ENCODE measurements at places on chromosomes 4 and X.

DNA sequence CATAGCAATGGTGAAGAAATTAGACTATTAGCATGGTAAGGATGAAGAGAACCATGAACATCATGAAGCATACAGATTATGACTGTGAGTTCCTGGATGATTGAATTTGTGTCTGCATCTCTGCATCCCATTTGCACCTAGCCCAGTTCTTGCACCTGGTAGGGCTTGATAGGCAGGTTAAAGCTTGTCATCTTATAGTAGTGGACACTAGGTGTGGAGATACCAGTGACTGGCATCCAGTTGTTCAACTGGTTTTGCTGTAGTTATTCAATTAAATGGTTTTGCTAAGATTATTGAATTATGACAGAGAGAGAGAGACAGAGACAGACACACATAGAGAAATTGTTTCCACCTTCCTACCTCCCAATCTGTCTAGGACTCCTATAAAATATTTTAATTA, 5.0 kb downstream of the ADH7 start:
- no peak for DNase-seq

DNA sequence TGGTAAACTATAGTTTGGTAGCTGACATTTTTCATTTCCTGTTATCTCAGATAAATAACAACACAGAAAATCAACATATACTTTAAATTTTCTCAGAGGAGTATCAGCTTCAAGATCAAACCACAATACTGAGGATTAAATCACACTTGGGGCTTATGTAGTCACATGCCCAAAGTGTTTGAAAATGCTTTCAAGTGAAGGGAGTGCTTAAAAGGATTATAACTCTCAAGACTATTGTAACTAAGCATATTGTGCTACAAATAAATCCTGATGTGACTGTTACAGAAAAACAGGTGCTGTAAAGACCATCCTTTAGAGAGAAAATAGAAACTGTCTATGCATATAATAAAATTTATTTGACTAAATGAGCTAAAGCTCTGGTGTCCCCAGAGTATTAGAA, 887.6 kb downstream of the ADGRL3 start:
- DNase-seq = no peak

GRCh38 chr4:31124008-31124585, 403.9 kb downstream of the PCDH7 start:
- no peak for DNase-seq

DNA sequence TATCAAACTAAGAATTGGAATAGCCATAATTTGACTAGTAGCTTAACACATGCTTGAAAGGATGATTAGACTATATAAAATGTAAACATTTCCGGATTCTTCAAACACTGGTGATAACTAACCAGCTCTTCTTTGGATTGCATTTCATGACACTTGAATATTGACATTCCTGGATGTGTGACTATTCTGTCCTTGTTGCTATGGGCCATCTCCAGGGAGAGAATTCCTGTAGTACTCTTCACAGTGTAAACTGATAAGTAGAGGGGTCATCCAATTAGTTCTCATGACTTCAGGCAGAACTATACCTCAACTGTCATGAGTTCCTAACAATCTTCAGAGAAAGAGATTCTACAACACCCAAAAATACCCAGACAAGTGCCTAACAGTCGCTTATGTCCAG, 1026.7 kb upstream of the TENM3 start:
- DNase-seq = no peak

- peak; percentile 21 for DNase-seq
Observed at GRCh38 chr4:38803833-38804653, 548 bp downstream of the TLR1 start.

GRCh38 chr4:152310257-152310656, 225.6 kb downstream of the FBXW7 start:
- no peak for DNase-seq

DNA sequence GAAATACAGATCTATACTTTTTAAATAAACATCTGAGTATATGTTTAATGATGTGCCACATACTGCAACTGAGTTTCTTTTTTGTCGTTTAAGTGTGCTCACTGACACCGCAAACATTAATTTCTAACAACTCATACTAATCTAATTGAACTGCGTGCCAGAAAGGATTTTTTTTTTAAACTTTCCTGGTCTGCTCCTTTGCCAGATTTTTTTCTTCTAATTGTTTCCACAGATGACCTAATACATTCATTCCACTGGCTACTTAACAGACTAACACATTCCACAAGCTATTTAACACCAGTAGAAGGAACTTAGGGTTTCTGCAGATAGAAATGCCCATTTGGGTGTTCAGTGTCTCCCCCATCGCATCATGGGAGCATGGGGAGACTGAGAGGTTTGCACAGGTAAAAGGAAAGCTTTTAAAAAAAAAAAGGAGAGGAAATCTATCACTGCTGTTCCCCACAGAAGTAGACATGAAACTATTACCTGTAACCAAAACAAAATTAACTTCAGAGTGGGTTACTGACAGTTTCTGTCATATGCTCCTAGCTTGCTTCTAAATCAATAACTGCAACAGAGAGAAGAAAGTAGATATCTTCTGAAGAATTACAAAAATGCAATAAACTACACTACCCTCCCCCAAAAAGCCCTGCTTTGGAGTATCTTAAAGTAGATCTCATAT, 31.6 kb downstream of the SH3KBP1 start:
- no peak for DNase-seq

DNA sequence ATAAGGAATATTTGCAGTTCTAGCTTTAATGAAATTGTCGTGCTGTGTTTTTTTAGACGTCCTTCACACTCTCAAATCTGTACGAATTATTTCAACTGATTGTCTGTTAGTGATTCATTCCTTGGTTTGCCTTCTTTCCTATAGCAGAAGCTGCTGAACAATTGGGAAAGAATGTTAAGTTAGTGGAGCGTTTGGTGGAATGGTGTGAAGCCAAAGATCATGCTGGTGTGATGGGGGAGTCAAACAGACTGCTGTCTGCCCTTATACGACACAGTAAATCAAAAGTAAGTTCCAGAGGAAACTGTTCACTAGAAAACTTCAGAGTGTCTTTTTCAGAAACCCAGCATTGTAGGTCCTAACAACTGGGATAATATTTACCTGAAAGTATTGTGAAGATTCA, 159.9 kb downstream of the RAP1GDS1 start:
- DNase-seq = no peak

GRCh38 chrX:115897956-115898355, 272.6 kb upstream of the AGTR2 start:
- DNase-seq = no peak

GRCh38 chr4:186500721-186501304, 54.6 kb downstream of the MTNR1A start:
- DNase-seq = no peak

- DNase-seq = no peak
Observed at GRCh38 chrX:69107231-69107739, 58.0 kb downstream of the PJA1 start.

GRCh38 chr4:184019076-184019475, 114.0 kb downstream of the STOX2 start:
- no peak for DNase-seq

GRCh38 chrX:132986556-132986955, 28.1 kb upstream of the HS6ST2 start:
- DNase-seq = no peak

DNA sequence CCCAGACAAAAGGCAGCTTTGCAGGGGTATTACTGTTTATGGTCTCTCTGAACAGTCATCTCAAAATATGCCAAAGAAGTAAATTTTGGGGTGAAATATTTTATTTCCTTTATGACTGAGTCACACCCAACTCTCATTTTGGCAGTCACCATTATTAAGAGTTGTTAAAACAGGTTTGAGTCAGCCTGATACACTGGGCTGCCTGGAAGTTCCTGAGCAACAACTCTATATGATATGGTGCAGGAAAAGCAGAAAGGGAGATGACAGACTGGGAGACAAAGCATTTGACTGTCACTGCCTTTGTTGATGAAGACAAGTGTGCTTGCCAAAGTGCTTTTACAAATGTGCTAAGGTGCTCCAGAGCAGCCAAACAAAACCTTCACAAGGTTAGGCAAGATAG, 1263.5 kb downstream of the PCDH7 start:
- no peak for DNase-seq

Data from activated CD4-positive, alpha-beta T cell treated with anti-CD3 and anti-CD28 coated beads for 36 hours (primary cell).